ELR (cell line): ENCODE measurements at places on chromosomes 16 and 17.

DNA sequence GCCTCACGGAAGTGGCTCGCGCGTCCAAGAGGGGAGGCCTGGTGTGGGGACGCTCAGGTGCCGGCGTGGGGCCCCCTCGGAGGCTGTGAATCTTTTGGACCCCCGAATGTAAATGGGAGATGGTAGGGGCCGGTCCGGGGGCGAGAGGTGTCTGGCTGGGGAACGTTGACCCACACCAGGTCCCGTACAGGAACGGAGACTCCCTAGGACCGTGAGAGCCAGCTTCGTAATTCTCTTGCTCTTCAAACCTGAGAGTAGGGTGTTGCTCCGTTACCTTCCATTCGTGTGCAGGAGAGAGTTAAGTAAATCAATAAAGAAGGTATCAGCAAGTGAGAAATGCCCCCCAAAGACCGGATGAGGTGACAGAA lies 481 bp downstream of the LYRM1 start:
- no peak for DNase-seq

DNA sequence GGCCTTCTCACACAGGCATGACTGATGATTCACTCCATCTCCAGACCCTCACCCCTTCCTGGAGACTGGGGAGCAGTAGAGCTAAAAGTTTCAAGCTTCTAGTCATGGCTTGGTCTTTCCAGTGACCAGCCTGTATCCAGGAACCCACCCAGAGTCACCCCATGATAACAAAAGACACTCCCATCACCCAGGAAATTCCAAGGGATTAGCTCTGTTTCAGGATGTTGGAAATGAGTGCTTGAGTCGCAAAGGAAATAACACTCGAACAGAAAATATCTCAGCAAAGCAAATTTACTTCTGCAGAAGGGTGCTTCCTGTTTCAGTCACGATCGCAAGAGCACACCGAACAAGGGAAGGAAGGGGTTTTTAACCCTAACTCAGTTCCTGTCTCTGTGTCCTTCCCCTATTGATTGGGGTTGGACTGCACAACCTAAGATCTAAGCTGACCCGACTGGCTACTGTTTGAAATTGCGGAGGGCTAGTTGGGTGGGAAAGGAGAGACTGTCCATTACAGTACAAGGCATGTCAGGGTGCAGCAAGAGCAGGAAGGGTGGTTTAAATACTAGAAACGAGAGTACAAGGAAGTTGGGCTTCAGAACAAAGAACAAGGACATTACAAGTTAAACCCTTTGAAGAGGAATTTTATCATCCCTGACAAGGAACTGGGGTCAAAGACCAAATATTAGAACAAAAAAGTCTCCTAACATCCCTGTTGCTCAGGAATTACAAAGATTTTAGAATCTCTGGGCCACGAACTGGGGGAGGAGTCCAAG lies 224.4 kb upstream of the CACNG5 start:
- no peak for DNase-seq

GRCh38 chr16:788399-789126 lies at the start of gene CHTF18:
CHTF18 (plus strand) TSS chr16:788620; CDS start chr16:788685, 65 bp downstream.
- peak; percentile 88 for DNase-seq

DNA sequence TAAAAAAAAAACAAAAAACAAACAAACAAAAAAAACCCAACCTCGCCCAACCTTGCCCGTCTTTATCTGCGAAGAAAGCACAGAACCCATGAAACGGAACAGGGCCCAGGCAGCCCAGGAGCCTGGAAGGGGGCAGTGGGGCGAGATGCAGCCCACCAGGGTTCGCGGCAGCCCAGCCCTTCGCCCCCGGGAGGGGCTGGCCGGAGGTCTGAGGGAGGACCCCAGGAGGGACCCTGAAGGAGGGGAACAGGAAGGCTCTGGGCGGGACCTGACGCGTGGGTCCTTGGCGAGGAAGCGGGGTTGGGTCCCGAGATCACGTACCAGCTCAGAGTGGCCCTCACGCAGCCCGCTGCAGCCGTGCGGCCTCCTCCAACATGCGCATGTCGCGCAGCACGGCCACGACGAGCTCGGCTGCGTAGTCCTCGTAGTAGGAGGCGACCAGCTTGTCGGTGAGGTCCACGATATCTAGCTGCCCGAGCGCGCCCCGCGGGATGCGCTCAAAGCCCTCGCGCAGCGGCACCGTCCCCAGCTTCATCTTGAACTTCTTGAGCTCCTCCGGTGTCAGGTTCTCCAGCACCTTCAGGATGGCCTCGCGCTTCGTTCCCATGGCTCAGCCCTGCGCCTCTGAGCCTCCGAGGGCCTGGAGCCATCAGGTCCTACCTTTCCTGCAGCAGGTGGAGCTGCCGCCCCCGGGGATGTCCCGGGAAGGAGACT lies at the start of gene PYDC1:
PYDC1 (minus strand) TSS at position 714 of the 714 bp plus-strand sequence; CDS start at position 607, 107 bp downstream.
- no peak for DNase-seq

DNA sequence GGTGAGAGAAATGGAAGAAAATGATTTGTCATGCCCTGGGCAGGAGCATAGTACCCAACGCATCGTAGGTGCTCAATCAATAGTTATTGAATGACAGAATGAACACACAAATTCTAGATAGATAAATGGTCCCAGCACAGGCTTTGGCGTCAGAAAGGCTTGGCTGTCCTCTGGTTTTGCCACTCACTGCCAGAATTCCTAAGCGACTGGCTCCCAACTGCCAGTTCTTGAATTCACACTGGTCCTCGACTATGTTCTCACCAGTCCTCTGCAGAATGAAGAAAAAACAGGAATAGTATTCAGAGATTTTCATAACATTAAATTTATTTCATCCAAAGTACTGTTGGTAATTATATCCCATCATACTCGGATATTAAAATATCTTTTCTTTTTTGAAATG lies 163.1 kb upstream of the NOL11 start:
- no peak for DNase-seq
